NCI-H1105 (cell line): ENCODE measurements at places on chromosomes 7 and 10.

GRCh38 chr7:205115-206010 is 13.0 kb downstream of the FAM20C start:
- DNase-seq: no peak

DNA sequence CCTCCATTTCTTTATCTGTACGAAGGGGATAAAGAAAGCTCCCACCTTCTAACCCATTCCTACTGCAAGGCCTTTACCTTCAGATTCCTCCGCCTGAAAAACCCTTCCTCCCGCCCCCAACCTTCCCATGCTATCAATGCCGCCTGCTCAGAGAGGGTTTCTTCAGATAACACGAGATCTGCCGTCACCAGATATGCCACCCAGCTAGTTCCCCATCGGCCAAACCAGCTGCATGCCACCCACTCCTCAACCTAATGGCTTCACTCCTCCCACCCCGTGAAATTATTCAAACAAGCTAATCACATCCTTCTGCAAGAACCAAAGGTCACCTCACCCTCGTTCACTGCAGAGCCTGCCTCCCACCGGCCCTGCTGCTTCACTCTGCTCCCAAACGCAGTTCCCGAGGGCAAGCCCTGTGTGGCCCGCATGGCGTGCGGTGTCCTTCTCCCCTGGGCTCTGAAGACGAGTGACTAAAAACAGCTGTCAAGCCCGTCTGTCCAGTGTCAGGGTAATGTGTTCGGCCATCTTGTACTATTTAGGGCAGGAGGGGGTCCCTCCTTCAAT is 46.8 kb upstream of the TMEM213 start:
- DNase-seq: no peak

DNA sequence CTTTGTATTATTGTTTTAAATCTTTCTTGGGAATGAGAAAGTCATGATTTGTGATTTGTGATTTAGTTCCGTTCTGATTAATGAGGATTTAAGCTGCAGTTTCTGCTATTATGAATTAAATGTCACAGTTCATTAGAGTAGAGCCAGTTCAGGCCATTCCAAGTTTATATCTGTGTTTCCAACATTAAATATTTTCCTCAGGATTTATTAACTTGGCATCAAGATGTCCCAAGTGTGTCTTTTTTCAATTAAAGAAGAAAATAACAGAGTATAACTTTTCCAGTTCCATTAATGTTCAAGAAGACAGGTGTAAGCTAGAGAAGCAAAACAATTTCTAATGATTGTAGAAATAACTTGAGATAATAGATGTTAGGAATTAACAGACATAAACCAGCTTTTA is 1183.2 kb upstream of the CELF2 start:
- no peak for DNase-seq

GRCh38 chr10:3735175-3735574 is 49.8 kb downstream of the KLF6 start:
- no peak for DNase-seq

GRCh38 chr7:27157702-27158431 is 1.4 kb upstream of the HOXA7 start:
- no peak for DNase-seq

DNA sequence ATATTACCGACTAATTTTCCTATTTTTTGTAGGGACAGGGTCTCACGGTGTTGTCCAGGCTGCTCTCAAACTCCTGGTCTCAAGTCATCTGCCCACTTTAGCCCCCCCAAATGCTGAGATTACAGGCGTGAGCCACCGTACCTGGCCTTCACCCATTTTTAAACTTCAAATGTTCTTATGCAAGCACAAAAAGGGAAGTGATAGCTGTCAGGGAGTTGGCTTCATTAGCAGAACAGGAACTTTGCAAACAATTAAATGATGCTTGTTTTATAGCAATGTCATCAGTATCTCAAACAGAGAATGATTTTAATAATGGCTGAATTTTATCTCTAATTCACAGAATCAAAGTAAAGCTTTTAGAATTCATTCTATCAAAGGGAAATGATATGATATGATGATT is 49.8 kb upstream of the FAM171A1 start:
- no peak for DNase-seq

DNA sequence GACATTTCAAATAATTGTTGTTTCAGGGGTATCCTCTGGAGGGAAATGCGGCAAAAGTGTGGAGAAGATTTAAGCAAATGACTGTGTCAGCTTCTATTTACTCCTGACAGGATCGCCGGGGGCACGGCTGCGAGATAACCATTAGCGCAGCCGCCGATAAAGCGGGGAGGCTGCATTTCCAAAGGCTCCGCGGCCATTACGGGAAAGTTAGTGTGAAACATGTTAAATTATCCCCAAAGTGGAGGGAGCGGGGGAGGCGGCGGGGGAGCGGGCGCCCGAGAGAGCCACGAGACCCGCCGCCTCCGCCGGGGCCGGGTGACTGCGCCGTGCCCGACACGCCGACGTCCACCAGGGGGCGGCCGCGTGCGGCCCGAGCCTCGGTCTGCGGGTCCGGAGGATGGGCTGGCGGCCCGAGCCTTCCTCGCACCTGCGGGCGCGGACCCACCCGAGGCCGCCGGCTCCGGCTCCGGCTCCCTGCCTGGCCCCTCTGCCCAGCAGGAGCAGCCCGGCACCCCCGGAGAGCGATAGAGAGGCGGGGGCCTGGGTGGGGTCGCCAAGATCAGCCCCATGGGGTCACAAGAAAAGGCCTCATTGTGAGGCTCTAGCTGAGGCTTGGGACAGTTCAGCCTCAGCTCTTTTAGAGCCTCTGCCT is 74.4 kb upstream of the PAX2 start:
- no peak for DNase-seq

GRCh38 chr10:36303896-36304295 is 661.8 kb upstream of the FZD8 start:
- no peak for DNase-seq

GRCh38 chr10:71414359-71414758 is 17.6 kb downstream of the CDH23 start:
- no peak for DNase-seq

- no peak for DNase-seq
Observed at GRCh38 chr7:53675835-53676234, 640.4 kb downstream of the POM121L12 start.

GRCh38 chr7:90877201-90877600 is 281.1 kb downstream of the CDK14 start:
- no peak for DNase-seq

DNA sequence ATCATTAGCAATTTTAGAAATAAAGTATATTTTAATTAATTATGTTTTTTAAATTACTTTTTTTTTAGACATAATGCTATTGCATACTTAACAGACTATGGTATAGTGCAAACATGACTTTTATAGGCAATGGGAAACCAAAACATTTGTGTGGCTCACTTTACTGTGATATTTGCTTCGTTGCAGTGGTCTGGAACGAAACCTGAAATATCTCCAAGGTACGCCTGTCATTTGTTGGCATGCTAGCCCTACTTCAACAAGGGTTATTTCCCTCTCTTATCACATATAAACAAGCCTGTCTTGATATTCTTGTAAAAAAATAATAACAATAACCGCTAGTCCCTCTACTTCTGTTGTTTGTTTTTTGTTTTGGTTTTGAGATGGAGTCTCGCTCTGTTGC is 74.2 kb downstream of the TYW1B start:
- DNase-seq: no peak

GRCh38 chr10:104259999-104260774 is 5.5 kb downstream of the GSTO1 start:
- DNase-seq: no peak

GRCh38 chr10:129345763-129346162 is 121.3 kb upstream of the MGMT start:
- DNase-seq: no peak
